ENCODE measurements at places on chromosomes 6 and 20.

DNA sequence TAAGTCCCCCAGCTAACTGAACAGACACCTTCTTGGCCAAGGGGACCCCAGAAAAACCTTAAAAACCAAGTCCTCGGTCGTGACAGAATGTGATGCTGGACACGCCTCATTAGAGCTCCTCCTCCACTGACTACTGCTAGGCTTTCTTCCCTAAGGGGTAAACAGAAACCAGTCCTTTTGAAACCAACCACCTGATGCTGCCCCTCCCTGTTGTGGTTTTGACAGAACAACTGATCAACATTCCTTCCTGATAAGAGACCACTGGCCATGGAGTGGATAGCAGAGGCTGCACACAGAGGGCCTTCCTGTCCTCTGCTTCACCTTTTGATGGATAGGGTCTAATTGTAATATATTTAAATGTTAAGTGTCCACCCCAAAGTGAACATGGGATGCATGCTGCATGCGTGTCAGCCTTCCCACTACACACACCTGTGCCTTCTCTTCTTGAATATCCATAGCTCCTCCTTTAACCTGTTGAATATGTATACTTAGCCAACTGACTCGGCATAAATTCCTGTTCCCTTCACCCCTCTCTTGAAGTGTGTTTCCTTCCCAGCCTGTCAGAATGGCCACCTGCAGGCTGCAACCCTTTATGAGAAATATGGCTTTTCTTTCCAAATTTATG lies 27.9 kb upstream of the SLC2A12 start:
- DNase-seq = no peak

DNA sequence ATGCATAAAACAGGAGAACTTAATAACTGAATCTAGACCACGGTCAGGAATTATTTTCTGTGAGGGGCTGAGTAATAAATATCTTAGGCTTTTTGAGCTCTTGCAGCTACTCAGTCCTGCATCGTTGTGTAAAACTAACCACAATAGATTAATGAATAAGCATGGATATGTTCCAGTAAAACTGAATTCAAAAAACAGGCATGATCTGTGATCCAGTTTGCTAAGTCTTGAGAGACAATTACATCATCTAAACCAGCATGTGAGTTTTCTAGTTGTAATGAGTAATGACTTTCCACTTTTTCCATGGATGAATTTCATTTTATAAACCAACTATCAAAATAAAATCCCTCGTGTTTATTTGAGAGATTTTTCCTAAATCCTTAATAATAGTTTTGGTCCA lies 336.8 kb downstream of the RFPL4B start:
- no peak for DNase-seq

- no peak for DNase-seq
These were observed 119.6 kb downstream of the CDH4 start for GRCh38 chr20:61371501-61372136.

DNA sequence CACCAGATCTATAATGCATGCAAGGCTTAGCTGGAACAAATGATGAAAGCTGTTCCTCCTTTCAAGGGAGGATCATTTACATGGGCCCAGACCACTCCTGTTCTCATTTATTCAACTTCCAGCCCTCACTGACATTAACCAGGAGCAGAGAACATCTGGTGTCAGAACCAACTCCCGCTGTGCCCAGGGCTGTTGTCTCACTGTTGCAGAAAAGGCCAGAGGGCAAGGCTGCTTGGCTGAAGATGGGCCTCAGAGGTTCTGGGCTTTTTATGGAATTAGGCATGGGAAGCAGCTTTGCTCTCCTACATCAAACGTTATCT lies 164.2 kb downstream of the GMPR start:
- no peak for DNase-seq

DNA sequence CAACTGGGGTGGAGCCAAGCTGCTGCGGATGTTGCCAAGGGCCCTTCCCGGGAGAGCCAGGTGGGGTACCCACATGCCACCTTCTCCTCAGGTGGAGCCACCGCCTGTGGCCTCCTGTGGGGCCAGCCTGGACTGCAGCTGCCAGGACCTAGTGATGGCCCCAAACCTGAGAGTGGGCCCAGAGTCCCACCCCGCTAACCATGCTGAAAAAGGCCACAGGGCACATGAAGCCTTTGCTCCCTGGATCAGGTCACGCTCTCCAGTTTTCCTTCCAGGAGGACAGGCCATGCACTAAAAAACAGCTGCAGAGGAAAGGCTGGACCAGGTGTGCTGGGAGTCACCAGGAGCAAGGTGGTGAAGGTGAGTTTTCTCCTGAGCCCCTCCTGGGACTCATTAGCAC lies 73.9 kb upstream of the SLC22A16 start:
- no peak for DNase-seq

GRCh38 chr20:63834491-63834880 lies 3.4 kb upstream of the ZBTB46 start:
- DNase-seq = no peak

- DNase-seq = no peak
These were observed 63.0 kb downstream of the FAM229B start for GRCh38 chr6:112150363-112150762.

Data from stimulated activated CD4-positive, alpha-beta T cell treated with anti-CD3 and anti-CD28 coated beads, TNF-alpha, amount 100 ng/mL, for 24 hours (primary cell).